ENCODE measurements at places on chromosomes 7 and 10.
A peak's percentile ranks its signal among the peaks of the same experiment; 100 is the strongest.

DNA sequence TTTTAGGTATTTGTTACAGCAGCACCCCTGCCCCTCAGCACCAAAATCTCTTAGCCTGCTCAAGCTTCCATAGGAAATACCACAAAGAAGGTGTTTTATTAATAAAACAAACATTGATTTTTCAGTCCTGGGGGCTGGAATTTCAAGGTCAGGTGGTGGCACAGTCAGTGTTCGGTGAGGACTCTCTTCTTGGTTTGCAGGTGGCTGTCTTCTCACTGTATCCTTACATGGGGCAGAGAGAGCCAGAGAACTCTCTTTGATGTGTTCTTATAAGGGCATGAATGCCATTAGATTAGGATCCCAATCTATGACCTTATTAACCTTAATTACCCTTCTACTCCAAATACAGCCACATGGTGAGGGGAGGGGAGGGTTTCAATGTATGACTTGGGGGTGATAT lies 112.3 kb upstream of the PFKP start:
- no peak for DNase-seq

DNA sequence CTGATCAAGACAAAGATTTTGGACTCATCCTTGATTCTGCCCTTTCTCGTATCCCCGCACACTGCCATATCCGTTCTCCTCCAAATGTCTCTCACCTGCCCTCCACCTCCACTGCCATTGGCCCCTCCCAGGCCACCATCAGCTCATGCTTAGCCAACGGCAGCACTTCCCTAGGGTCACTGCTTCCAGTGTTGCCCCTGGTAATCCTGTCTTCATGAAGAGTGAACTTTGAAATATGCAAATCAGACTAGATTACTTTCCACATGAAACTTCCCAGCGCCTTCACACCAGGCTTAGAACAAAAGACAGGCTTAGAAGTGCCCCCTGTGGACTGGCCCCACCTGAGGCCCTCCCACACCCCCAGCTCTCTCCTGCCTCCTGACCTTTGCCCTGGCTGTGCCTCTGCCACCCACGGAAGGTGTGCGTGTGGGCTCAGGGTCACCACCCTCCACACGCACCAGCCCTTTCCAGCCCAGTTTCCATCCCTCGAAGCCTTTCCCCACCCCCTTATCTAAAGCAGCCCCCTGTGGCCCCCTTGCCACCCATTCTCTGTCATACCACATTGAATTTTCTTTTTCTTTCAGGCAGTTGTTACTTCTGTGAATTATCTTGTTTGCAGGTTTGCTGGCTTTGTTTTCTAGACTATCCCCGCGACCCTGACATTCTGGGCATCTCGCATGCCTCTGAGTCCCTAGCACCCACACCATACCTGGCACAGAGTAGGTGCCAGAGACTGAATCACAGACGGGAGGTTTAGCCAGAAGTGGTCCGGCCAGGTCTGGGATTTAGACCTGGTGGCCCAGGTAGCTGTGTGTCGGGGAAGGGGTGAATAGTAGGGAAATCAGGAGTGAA lies 26.8 kb upstream of the C10orf53 start:
- DNase-seq = no peak

DNA sequence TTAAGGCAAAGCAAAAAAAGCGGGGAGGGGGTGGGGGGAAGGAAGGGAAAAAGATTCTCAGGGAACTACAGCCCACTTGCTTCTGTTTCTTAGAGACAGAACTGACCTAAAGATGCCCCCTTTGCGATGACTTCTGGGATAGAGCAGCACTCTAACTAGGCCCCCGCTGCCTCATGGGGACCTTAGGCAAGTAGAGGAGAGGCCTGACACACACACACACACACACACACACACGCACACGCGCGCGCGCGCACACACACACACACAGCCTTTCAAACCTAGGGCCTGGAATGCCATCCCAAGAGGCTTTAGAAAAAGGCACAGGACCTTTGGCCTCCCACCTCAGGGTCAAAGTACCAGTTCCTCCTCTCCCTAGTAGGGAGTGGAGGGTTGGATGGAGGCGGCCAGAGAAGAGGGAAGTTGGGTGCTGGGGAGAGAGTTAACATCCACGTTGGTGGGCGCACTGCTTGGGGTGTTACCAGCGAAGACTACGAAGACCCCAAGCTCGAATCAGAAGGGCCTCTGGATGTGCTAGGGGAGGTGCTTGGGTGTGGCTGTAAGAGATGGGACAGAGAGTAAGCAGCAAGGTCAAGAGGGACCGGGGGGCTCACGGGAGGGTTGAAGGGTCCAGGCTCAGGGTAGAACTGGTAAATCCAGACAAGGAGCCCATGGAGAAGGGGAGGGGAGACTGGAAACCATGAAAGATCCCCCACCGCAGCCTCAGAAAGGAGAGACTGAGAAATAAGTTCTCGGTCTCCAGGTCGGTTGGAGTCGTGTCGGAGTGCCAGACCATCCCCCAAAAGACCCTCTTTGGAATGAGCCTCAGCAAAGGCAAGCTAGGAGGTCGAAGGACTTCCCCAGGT lies 1.2 kb upstream of the COL1A2 start:
- no peak for DNase-seq

- DNase-seq = no peak
These were observed 13.3 kb downstream of the RET start for GRCh38 chr10:43090188-43090587.

- DNase-seq = no peak
These were observed 2.9 kb downstream of the CTBP2 start for GRCh38 chr10:125157505-125157904.

GRCh38 chr10:118753331-118754228 lies 1.2 kb downstream of the CACUL1 start:
- DNase-seq = no peak

GRCh38 chr7:117800406-117800805 lies 72.8 kb downstream of the CTTNBP2 start:
- DNase-seq = no peak

DNA sequence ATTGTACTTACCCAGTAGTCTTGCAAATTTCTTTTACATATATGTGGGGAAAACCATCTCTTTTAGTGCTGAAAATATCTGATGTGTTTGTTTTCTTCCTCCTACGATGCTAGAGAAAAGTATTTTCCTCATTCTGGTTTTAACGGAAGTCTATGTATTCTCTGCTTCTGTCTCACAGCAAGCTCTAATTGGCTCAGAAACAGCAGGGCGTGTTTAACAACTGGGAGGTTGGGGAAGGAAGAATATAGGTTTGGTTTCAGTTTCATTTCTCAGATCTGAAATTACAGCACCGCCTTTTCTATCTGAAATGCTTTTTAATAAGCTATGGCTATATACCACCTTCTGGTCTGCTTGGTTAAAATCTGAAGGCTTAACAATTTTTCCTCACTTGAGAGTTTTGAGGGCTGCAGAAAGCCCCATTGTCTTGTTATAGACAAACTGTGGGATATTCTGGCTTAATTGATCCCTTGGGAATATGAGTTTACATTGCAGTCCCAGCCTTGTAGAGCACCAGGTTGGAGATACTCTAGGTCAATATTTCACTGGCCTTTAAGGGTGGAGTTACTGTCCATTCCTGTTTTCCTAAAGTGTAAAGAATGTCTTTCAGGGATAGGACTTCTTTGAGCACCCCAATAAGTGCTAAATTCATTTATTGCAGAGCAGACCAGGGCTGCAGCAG lies at the start of gene SAMD9:
SAMD9 (minus strand) TSS at position 128 of the 679 bp plus-strand sequence. CDS start 11,882 bp downstream, outside the sequence.
- DNase-seq = peak; percentile 58

DNA sequence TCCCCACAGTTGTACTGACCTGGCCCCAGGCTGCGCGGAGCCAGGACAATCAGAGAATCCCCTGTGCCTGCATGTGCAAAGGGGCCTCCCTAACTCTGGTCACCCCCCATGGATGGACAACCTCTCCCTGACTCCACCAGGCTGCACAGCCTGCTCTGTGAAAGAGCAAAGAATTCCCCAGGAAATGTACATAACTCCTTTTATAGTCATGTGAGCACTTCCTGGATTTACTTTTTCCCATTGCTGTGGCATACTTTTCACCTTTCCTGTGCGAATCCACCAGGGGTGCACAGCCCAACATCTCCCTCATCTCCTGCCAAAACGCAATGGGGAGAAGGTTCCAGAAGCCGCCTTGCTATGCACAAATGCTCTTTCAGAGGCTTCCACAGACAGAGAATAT lies 27.9 kb downstream of the FGFR2 start:
- no peak for DNase-seq

DNA sequence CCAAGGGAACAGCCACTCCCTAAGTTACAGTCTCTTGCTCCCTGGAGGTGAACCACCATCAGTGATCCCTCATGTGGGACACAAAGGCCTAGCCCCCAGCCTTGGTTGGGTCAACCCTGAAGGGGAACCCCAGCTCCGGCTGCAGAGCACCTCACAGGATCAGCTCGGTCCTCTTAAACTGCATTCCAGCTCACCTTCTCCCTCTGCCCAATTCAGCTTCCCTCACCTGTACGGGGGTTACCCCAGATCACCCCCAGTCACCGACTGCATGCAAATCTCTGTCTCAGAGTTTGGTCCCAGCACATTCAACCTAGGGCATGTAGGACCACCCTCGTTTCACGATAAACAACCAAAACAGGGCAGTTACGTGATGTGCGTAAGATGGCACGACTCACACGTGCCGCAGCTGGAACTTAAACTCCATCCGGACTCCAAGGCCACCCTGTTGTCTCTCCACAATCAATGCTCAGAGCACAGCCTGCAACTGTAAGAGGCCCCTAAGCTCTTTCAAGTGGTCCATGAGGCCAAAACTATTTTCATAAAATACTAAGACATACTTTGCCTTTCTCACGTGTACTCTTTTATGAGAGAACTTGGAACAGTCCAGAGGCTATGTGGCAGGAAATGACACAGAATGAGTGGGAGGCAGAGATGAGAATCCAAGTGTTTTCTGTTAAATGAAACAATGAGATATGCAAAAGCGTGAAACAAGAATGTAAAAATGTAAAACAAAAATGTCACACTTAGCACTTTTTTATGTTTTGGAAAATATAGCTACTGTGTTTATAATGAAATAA lies 285.2 kb downstream of the PTPRN2 start:
- DNase-seq = no peak

DNA sequence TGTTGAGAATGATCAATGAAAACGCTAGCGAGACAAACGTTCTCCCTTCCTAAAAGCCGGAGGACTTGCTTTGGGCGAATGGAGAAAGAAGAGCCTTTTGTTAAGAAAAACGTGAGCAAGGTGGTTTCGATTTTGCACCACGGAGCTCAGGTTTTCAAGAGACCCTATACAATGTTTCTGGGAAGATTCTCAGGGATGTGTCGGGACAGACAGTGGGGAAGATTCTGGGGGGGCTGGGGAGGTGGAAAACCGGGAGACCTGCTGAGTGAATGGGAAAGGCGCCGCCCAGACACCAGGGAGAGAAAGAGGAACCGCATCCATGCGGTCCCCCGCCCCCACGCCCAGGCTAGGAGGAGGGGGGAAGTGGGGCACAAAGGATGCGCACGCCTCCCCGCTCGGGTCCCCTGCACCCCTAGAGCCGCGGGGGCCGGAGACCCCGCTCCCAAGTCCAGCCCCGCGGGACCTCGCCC lies 745 bp downstream of the YWHAG start:
- no peak for DNase-seq

DNA sequence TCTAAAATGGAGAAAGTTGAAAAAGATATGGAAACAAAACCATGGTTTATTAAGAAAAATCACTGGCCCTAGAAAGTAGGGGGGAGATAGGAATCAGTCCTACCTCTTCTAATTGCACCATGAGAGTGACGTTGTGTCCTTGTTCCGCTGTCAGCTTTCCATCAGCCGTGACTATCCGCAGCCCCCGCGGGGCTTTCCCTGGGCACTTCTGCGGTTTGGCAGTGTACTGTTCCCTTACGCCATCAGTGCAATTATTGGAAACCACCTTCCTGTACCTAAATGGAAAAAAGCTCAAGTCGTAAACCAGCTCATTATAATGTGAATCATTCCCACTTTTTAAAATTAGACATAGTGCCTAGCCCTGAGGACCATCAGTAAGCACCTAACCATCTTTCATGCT lies 512.2 kb downstream of the SORCS1 start:
- DNase-seq = no peak

GRCh38 chr7:82294382-82294784 lies 149.2 kb downstream of the CACNA2D1 start:
- DNase-seq = no peak

GRCh38 chr7:55160539-55160938 lies 141.7 kb downstream of the EGFR start:
- DNase-seq = no peak

DNA sequence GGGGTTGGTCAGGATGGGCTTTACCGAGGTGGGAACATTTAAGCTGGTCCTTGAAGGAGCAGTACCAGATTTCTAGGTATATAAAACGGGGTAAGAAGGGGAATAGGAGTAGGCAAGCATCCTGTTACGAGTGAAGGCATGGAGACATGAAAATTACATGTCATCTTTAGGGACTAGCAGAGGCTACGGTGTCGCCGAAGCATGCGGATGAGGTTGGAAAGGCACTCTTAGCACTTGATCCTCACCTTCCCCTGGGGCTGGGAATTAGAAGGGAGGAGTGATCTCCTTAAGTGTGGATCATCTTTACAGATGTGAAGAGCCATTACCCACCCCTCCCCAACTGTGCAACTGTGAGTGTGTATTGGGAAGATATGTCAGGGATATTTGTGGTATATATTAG lies 13.8 kb upstream of the ZRANB1 start:
- no peak for DNase-seq

DNA sequence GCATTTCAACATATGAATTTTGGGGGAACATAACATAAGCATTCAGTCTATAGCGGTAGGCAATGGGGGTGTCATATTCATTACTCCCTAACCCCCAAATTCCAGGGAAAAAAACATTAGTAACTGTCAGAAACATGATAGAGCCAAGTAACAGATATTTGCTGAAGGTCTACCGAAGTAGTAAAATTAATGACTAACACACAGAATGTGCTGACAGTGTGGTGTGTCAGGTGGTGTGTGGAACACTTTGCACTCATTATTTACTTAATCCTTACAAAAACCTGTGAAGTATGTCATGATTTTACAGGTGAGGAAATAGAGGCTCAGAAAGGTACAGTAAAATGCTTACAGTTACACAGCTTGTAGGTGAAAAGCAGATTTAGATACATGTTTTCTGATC lies 85.4 kb upstream of the RHOBTB1 start:
- DNase-seq = no peak

DNA sequence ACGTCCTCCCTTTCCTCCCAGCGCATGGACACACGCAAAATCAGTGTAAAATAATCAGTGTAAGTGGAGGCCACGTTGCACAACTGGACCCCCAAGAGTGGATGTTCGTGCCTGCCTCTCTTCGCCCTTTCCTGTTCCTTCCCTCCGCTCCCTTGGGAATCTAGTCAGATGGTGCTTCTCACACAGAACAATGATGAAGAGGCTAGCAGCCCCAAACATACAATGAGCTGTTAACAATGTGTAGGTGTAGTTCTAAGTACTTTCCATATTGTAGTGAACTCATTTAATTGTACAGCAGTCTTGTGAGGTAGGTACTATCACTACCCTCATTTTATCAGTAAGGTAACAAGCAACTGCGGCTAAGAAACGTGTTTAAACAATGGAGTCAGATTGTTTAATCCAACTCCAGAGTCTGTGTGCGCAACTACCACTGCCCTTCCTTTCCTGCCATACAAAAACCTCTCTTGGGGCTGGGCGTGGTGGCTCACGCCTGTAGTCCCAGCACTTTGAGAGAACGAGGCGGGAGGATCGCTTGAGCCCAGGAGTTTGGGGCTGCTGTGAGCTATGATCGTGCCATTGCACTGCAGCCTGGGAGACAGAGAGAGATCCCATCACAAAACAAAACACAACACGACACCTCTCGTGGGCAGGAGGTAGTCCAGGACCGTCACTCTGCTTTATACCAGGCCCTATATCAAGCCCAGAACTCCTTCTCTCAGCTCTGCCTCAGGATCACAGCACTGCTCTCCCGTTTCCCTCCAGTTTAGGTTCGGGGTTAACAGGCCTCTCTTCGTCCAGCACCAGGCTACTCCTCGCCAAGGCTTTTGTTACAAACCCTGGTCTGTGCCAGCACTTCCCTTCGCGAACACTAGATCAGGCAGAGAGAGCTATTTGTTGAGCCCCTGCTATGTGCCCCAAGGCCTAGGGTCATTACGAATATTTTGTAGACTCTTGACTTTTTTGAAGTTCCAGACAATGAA lies 1.1 kb downstream of the FKBP9 start:
- no peak for DNase-seq

All from HTR-8/SVneo (cell line).